ENCODE measurements at places on chromosomes 3 and 15.
A peak's percentile ranks its signal among the peaks of the same experiment; 100 is the strongest.

- DNase-seq = no peak
Observed at GRCh38 chr3:3735919-3736318, 63.3 kb upstream of the LRRN1 start.

GRCh38 chr15:59738676-59739075 lies 49.6 kb upstream of the BNIP2 start:
- no peak for DNase-seq

DNA sequence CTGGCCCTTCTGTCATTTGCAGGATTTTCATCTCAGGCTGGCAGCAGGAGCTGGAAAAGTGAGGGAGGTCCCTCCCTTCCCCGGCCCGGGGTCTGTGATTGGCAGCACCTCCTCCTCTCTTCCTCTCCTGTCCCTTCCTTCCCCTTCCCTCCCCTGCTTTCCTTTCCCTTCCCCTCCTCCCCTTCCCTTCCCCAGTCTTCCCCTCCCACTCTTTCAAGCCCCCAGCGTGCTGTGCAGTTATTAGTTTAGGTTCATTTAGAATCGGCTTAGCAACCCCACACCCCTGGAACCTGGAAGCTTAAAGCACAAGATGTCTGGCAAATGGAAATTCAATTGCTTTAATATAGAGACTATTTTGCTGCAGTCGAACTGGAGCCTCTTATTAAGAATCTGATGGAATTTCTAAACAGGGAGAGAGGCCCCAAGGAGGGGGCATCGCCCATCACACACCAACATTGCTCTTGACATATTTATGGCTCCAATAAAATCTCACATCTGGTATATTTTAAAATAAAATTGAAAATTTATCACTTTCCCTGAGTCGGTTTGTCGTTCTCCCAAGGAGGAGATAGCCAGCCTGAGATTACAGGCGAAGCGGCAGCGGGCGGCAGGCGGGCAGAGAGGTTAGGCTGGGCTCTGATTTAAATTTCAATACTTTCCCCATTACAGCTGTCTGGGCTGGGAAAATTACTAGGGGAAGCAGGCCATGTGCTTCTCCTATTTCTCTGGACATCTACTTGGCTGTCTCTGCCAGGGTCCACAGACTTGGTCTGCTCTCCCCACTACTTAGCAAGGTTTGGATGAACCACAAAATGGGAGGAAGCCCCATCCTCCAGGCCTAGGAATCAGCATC lies 98.9 kb downstream of the LINGO1 start:
- DNase-seq = no peak

- no peak for DNase-seq
Observed at GRCh38 chr3:182246870-182247269, 535.1 kb downstream of the SOX2 start.

DNA sequence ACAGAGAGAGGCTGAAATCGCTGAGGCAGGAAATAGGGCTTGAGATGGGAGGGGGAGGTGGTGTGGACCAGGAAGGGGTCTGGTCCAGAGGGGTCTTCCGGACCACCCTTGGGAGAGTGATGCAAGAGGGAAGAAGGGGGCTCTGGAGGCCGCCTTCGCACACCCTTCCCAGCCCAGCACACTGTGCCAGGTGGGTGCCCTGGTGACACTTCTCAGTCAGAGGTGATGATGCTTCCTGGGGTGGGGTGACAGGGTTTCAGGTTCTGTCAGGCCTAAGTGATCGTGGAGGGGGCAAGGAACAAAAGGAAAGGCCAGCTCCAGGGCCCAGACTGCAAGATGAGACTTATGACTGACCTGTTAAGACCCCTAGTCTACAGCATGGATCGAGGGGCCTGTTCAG lies 12.7 kb downstream of the SEMA3G start:
- DNase-seq = no peak

GRCh38 chr15:63372753-63373152 lies 8.9 kb downstream of the CA12 start:
- DNase-seq = no peak

DNA sequence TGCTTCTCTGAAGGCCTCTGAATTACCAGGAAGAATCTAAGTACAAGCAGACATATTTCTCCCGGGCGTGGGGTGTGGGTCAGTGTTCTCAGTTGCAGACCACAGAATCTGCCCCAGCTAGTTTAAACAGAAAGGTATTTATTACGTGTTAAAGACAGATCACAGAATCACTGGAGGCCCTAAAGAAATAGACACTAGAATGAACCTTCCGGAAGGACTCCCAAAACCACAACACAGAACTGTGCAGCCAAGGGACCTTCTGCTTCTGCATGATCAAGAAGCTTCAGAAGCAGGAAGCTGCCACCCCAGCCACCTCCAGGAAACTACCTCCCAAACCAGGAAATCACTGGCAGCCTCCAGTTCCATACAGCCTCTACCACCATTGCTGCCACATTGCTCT lies 32.7 kb upstream of the ZFAND6 start:
- DNase-seq = no peak

DNA sequence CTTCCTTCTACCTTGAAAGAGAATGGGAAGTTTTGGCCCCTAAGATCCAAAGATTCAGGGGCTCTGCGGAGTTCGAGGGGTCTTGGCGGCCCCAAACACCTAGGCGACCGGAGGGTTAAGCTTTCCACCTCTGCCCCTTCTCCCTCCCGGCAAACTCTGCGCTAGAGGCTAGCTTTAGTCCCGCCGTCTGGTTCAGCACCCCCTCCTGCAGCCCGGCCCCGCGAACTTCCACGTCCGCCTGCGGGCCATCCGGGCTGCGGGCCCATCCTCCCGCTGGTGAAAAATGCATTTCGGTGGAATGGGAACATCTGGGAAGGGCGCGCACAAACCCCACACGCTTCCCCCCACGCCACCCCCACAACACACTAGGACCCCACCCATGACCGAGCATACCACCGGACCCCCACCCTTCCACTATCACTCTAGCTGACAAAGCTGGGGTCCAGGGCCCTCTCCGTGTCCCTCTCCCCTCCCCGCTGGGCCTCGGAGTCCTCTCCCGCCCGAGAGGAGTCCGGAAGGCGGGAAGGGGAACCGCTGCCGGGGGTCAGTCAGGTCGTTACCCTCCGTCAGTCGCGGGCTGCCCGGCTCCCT lies 1.0 kb downstream of the SHOX2 start:
- DNase-seq = no peak

GRCh38 chr15:38687340-38687739 lies 122.7 kb upstream of the RASGRP1 start:
- no peak for DNase-seq

- no peak for DNase-seq
Observed at GRCh38 chr3:132378846-132379245, 38.5 kb upstream of the DNAJC13 start.

- no peak for DNase-seq
Observed at GRCh38 chr3:43629741-43630140, 7.9 kb upstream of the ANO10 start.

DNA sequence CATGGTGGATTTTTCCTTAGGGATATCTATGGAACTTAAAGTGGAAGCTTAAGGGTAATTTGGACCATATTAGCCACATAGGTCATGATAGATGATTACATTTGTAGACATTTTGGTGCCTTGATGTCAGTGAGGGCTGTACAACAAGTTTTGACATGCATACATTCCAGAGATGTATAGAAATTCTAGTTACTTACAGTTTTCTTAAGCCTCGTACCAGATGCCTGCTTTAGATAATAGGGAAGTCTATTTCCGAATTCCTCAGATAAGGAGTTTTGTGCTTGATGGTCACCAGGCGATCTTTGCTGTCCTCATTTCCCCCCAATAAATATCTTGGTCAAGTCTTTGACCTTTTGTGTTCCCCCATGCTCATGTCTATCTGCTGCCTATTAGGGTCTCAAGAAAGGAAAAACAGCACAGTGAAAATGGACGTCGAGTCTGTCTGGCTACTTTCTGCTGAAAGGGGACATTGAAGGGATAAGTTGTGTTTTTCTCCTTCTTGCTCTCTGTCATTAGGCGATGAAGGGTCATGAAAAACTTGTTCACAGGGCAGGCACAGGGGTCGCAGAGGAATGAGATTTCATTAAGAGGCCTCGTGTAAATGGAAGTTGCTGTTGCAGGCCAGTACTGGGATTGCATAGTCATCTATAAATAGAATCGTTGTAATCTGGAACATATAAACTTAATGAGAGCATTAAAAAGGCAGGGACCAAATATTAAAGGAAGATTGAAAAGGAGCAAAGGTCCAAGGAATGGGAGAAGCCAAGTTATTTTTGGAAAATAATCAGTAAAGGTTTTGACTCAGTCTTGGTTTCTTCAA lies 20.0 kb upstream of the SENP7 start:
- no peak for DNase-seq

DNA sequence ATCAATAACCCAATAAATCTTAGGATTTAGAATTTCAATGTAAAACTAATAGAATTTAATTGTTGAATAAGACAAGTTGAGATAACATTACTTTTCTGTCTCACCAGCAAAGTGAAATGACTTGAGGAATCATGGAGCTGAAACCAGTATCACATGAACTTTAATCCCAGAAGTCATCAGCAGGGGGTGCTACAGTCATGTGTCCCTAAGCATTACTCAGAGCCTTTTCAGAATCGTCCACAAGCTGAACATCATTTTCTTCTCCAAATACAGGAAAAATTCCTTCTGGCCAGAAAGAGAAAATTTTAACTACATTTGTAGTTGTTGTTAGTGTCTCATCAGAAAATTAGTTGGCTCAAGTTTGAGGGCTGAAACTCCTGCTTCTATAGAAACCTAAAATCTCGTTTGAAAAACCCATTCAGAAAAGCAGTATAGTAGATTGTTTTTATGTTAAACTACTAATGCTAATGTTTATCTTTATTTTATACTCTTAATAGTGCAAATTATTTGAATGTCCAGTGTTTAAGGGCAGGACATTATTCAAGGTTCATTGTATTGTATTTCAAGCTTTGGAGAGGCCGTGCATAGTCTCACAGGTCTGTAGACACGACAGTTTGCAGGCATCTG lies 384.1 kb downstream of the PLOD2 start:
- DNase-seq = no peak

DNA sequence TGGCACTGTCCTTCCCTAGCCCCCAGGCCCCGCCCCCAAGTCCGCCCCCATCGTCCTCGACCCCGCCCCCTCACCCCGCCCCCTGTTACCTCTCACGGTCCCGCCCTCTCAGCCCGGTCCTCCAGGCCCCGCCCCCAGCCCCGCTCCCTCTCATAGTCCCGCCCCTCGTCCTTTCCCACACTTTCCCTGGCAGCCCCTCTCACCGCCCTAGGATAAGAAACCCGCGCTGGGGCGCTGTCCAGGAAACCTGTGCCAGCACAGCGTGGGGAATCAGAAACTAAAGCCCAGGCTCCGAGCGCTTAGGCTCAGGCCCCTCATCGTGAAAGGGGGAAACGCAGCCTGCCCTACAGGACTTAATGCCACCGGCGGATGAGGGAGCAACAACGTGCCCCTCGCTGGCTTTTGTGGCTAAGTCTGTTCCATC lies 20.9 kb downstream of the TRPM1 start:
- peak; percentile 17 for DNase-seq

DNA sequence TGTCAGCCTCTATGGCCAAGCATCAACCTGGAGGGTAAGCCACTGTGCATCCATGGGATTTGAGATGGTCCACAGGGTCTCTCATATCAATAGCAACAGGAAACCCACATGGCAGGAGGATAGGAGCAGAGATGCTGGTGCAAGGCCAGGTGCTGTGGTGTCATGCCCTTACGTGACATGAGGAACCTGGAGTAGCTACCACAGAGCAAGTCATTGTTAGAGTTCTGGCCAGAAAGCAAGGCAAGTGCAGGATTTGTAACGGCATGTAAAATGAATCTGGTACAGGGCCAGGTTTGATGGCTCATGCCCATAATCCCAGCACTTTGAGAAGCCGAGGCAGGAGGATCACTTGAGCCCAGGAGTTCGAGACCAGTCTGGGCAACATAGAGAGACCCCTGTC lies 14.8 kb upstream of the ZNF774 start:
- no peak for DNase-seq

DNA sequence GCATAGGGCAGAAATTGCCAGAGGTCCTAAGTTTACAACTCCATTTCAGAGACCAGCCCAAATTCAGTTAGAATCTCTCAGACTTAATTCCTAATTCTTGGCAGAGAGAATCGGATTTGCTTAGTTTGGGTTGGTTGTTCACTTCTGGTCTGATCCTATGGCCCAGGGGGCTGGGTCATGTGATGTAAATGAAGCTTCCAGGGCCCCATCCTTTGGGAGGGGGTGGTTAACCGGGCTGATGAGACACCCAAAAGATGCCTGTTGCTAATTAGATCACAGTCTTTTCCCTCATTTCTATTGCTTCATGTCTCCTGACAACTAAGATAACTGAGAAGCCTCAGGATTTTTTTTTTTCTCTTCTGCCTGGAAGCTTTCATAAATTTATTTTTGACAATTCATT lies 11.1 kb upstream of the ZNF620 start:
- no peak for DNase-seq

All from stimulated activated CD8-positive, alpha-beta memory T cell treated with anti-CD3 and anti-CD28 coated beads, Interleukin-2, amount 100 ng/mL, for 48 hours (primary cell).